T-helper 1 cell (primary cell): ENCODE measurements at places on chromosomes 12 and 14.
A peak's percentile ranks its signal among the peaks of the same experiment; 100 is the strongest.

DNA sequence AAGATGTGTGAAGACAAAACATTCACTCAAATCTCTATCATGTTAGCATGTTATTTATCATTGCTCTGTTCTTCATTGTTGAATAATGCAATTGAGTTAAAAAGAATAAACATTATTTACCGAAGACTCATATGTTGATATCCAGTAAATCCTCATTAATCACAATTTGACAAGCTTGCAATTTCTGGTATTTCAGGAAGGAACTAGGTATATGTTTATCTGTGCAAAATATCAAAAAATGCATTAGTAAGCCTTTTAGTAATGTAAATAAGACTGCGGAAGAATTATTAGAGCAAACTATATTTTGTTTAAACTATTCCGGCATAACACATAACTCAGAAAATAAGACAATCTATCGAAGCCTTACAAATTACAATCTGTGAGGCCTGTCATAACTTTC is 222.7 kb upstream of the NOVA1 start:
- DNase-seq: no peak

- no peak for DNase-seq
These were observed 479.0 kb upstream of the SYT1 start for GRCh38 chr12:78385541-78385940.

- no peak for DNase-seq
These were observed 127.6 kb upstream of the NCOR2 start for GRCh38 chr12:124694846-124695497.

GRCh38 chr12:70052476-70052875 is 190.8 kb upstream of the CNOT2 start:
- DNase-seq: no peak

DNA sequence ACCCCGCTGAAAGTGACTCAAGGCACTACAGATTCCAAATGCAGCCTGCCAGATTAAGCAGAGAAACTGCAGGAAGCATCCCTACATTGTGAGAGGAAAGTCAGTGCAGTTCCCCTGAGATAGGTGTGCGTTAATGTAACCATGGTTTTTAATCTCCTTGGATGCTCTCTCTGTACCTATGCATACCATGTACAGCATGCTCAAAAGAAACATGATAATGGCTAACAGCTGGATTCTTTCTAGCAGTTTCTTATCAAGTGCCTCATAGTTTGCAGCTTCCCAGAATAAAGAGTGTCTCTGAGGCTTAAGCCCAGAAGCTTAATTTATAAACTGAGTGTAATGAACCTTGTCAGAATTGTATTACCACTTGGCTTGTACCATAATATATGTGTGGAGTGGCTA is 17.1 kb upstream of the MDM1 start:
- no peak for DNase-seq

GRCh38 chr12:22321638-22322037 is 12.9 kb downstream of the ST8SIA1 start:
- no peak for DNase-seq

- peak; percentile 61 for DNase-seq
These were observed 33.4 kb upstream of the RNASE3 start for GRCh38 chr14:20857630-20858261.

DNA sequence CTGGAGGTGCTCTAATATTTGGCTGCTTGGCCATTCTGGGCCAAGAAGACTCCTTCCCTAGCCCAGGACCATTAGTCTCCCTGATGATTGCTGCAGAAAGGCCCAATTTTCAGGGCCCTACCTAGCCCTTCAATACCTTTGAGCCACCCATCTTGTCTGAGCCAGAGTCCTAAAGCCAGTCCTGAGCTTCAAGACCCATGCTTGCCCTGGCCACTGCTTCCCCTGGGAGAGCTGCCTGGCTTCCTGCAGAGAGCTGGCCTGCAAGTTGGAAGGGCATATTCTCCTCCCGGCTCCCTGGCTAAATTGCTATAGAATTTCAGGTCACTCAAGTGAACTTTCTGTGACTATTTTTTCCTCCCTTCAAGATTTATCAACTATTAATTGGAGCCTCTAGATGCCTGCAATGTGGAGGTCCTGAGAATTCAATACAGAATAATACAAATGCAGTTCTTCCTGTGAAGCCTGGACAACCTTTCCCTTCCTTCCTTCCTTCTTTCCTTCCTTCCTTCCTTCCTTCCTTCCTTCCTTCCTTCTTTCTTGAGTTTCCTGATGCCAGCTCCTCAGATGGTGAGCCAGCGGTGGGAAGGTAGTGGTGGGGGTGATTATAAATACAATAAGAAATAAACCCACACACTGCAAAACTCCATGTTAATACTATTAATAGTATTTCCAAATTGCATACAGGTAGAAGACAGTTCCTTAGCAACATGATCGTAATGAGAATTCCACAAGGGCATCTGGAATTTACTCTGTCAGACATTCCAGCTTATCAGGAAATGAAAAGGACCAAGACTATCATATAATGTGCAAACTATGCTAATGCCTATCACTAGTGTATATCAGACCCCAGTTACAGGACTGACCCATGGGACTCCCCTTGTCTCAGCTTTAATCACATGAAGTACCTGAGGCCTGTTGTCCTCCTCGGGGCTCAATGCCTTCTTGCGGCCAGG is 108.1 kb downstream of the ZFP36L1 start:
- DNase-seq: no peak

GRCh38 chr14:50607181-50607580 is 47.2 kb downstream of the ATL1 start:
- DNase-seq: no peak

DNA sequence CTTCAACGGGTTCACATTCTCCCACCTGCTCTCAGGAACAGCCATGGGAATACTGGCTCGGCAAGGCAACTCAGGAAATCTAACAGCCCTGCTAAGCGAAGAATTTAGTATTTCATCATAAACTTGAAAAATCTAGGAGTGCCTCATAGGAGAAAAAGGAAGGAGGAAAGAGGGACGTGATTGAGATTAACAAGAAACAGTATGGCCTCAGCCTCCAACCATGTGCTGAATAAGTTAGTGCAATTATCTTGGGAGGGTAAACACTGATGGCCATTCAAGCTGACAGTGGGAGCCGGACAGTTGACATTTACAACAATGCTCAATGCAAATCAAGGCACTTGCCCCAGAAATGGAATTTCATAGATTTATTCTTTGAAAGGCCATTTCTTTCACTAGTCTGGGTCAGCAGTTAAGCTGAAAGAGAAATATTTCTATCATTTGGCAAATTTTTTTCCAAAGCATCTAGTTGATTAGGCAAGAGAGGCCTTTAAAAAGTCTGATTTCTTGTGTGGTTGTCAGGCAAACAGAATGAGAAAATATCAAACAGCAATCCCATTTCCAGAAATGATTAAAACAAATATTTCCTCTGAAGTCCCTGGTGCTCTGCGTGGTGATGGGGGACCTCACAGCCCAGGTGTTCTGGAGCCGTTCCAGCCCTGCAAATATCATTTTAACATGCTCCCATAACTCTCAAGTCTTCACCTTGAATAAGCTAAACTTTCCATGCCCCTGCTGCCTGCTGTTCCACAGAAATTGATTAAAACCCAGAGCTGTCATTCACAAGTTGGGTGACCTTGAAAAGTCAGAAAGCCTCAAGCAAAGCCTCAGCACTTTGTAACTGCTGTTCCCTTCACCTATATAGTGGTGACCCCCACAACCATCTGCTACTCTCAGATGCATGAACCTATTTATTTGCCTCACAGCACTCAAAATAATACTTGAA is 121.6 kb downstream of the PHLDA1 start:
- no peak for DNase-seq
